NCI-H187 (cell line): ENCODE measurements at places on chromosomes 2 and 18.
A peak's percentile ranks its signal among the peaks of the same experiment; 100 is the strongest.

GRCh38 chr2:196597531-196597930 is 42.0 kb upstream of the CCDC150 start:
- no peak for DNase-seq

DNA sequence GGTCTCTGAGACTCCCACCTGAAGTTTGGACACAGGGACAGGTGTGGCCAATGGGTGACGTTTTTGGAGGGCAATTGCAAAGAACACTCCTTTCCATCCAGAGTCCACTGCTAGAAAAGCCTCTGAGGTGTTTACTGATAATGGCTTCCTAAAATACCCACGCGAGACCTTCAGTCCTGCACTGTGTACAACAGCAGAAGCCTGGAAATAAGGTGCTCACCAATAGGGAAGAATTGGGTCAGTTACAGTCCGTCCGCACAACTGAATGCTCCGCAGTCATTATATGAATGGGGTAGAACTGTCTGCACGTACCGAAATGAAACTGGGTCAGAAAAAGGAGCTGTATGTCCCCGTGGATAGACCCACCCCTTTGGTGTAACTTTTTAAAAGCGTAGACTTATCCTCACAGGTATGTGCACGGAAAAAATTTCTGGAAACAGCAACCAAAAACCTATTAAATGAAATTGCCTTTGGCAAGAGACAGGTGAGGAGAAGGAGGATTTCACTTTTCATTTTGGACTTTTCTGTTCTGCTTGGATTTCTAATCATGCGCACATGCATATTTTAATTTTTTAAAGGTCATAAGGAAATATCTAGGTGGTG is 29.4 kb downstream of the SDC1 start:
- no peak for DNase-seq

- no peak for DNase-seq
These were observed 128.4 kb downstream of the CABLES1 start for GRCh38 chr18:23263551-23264235.

DNA sequence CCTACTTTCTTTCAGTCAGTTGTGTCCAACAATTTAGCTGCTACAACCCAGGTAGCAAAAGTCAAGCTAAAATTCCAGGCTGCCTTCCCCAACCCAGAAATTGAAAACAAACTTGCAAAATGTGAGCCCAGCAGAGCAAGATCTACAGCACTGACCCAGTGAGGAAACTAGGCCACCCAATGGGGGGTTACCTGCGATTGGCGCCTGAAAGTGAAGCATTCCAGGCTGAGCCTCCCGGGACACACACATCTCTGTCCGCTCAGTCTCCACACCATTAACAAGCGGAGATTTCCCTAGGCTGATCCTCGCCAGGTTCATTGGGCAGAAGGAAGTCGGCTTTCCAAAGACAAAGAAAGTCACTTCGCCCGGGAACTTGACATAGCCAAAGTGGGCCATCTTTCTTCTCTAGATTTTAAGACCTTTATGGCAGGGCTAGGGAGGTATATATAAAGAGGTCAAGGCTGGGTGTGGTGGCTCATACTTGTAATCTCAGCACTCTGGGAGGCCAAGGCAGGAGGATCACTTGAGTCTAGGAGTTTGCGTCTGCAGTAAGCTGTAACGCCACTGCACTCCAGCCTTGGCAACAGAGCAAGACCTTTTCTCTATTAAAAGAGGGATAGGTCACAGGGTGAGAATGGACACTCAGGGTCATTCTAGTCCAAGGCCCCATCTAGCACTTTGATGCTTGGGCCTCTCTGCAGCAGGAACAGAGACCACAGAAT is 53.6 kb downstream of the TTC32 start:
- no peak for DNase-seq

DNA sequence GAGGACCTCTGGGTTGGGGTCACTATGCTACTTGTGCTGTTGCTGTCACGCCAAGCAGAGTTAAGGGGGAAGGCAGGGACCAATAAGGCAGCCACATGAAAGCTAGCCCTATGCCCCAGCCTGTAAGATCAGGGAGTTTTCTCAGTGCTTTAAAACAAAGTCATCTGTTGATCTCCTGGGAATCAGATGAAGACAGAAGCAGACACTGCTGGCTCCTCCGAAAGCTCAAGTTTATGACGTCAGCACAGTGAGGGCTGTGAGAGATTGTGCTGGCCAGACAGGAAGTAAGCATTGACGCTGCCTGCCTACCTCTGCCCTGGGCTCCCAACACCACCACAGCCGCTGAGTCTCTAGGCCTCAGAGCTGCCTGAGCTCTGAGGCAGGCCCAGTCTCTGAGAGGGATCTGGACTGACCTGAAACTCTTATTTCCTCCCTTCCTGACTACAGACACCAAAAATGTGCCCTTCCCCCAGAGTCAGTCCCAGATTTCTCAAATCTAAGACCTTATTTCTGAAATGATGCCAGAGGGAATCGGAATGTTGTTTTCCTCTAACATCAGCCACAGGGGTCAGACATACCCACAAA is 118.1 kb upstream of the EPAS1 start:
- no peak for DNase-seq

DNA sequence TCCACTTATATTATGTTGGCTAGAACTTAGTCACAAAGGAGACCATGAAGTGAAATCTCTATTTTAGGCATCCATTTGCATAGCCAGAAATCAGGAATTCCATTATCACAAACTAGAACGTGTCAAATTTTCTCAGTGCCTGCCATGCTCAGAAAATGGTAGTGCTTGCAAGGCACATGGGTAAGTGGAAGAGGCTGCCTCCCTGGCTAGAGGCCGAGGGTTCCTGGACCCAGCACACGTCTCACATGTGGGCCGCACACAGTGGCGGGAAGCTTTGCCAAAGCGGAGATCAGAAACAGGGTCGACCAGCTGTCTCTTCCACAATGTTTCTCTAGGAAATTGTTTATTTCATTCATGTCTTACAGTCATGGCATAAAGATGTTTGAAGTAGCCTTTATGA is 42.3 kb downstream of the TRAF3IP1 start:
- no peak for DNase-seq

GRCh38 chr2:117785740-117786139 is 28.8 kb upstream of the DDX18 start:
- no peak for DNase-seq

DNA sequence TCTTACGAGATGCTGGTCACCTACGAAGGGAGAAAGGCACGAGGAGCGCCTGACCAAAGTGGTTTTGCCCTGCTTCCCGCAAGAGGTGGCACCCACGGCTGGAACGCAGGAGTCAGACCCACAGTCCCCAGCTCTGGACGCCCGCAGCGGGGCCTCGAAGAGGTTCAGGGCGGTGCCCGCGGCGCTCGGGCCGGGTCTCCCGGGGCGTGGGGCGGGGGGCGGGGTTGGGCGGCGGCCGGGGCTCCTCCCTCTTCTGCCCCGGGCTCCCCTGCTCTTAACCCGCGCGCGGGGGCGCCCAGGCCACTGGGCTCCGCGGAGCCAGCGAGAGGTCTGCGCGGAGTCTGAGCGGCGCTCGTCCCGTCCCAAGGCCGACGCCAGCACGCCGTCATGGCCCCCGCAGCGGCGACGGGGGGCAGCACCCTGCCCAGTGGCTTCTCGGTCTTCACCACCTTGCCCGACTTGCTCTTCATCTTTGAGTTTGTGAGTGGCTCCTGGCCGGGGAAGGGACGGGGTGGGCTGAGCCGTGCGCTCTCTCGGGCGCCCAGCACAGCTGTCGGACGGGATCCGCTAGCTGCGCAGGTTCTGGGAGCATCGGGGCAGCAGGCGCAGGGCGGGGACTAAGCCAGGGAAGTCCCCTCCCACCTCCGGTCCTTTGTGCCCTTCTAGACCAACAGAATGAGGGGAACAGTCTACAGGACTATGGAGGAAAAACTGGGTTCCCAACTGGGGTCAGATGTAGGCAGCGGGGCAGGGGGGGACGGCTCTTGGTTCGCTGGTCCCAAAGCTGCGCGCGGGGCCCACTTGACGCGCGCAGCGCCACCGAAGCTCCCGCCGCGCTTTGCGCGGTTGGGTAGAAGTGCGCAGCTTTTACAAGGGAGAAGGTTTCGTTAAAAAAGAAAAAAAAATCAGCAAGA is at the start of gene MAL:
Gene MAL (plus strand): TSS at position 303 of the 914 bp plus-strand sequence. CDS start 85 bp downstream, at position 388.
- peak; percentile 3 for DNase-seq

DNA sequence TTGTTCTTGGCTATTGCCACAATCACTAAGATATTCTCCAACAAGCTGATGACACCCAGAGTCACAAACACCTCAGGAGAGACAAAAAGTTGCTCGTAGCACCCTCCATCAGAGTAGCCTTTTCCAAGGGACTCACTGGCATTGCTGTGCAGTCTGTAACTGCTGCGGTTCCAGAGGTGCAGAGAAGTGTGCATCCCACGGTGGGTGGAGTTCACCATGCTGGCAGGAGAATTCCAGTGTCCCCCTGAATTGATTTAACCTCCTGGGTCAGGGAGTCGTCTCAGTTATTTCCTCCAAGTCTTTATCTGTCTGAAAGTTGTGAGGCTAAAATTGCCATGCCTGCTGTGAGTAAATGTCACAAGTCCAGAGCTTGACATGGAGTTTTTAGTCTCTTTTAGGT is 443 bp downstream of the MC4R start:
- DNase-seq, result no peak

DNA sequence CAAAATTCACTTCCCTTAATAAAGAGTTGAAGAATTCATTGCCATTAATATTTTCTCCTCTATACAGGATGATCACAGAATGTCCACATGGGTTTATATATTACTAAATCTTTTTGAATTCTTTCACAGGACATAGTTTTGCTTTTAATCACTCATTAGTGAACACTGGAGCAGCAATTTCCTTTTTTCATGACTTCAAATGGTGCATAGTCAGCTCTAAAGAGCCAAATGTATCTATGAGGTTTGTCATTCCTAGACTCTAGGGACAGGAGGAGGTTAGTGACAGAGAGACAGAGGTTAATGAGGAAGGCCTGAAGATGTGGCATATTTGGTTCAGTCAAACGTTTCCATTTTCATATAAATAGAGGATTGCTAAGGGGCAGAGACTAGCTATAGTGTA is 111.8 kb downstream of the FSHR start:
- no peak for DNase-seq

DNA sequence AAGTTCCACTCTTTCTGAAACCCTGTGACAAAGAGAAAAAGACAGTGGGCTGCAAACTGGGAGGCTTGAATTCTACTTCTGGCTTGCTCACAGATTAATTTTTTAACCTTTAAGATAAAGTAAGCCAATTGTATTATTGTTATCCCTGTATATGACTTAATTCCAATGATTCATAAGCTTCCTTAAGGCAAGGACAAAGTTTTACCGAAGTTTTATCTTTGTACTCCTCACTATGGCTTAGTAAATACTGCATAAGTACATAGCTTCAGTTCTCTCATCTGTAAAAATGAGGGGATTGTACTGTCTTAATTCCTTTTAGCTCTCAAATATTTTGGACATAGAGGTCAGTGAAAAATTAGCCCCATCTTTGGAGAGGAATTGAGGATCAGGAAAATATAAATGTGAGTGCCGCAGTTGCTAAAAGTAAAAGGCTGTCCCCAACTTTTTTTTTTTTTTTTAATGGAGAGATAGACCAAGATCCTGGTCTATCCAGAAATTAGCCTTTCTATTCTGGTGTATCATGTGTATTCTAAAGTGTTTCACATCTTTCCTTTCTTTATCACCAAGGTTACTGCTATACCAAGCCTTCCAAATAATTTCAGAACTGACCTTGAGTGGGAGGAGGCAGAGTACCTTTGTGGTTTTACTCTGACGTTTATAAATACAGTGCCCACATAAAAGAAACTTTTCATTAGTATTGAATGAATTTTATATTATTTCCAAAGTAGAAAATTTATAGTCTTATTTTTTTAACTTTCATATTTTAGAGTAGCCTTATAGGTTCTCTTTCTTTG is 13.3 kb downstream of the RELCH start:
- DNase-seq, result no peak

DNA sequence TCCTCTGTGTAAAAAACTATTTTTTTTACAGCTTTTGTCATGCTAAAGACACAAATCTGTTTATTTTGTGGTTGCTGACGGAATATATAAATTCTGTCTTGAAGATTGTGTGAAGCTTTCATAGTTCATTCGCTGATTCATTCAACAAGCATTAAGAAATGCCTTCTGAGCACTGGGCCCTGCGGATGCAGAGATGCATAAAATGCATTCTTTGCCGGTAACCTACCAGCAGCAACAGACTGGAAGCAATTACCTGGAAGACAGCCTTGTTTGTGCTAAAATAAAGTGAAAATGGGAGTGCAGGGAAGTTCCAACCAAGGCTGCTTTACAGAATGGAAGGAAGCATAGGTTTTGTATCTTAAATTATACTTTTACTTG is 119.7 kb downstream of the PMAIP1 start:
- no peak for DNase-seq

GRCh38 chr2:73386894-73387636 is 1.4 kb downstream of the ALMS1 start:
- DNase-seq, result no peak

DNA sequence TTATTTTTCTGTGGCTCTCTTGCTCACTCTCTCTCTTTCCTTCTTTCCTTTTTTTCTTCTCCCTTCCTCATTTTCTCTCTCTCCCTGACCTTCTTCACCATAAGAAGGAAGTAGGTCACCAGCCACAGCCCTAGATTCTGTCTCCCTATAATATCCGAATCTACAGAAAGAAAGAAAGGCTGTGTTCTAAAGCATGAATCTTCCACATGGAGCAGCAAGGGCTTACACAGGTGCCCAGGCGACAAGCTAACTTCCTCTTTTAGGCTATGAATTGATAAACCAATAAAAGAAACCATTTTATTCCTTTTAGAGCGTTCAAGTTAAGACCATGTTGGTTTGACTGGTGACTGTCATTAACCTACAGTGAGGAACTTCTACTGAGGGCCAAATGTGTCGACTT is 49.3 kb downstream of the CACNB4 start:
- no peak for DNase-seq

- DNase-seq, result no peak
These were observed 63.6 kb downstream of the CLHC1 start for GRCh38 chr2:55168221-55169154.

GRCh38 chr2:233142355-233142897 is 82.3 kb downstream of the INPP5D start:
- DNase-seq, result no peak
